Activated T-helper 9 cell treated with anti-CD3 and anti-CD28 coated beads, Interleukin-2, amount 50 U/mL, for 16 hours (primary cell): ENCODE measurements at places on chromosomes 6 and 20.

DNA sequence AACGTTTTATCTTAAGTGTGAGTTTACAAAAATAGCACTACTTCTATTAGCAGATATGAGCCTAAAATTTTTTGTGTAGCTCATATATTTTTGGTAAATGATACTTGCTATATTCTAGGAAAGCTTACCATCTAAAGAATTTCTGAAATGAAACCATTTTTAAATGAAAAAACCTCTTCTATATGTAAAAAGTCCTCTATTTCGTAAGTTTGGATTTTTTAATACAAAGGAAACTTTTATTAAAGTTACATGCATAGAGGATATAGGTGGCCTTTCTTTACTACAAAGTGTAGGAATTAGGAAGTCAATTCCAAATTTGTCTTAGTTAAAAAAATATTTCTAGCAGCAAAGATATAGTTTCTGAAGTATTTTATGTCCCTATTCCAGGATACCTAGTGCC lies 18.8 kb downstream of the EFHC1 start:
- no peak for DNase-seq

DNA sequence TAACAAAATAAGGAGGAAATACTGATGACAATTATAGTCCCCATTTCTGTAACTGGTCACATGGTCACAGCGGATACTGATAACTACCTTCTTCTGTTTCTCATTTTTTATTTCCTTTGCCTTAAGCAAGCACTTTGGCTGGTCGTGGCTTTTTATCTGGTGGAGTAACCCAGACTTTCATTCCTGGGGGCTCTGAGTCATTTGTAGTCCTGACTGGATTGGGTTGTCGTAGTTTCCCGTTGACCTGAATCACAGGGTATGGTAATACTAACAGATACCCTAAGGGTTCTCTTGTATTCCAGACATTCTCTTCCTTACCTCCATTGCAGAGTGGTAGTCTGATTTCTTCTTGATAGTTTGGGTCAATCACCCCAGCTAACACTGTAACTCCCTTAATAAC lies 500.3 kb upstream of the ADGRB3 start:
- DNase-seq, result no peak

- no peak for DNase-seq
Observed at GRCh38 chr6:161547617-161548016, 273.8 kb upstream of the AGPAT4 start.

GRCh38 chr6:134376785-134377184 lies 58.9 kb upstream of the SGK1 start:
- no peak for DNase-seq

- DNase-seq, result no peak
Observed at GRCh38 chr6:128731249-128732165, 151.4 kb upstream of the LAMA2 start.

DNA sequence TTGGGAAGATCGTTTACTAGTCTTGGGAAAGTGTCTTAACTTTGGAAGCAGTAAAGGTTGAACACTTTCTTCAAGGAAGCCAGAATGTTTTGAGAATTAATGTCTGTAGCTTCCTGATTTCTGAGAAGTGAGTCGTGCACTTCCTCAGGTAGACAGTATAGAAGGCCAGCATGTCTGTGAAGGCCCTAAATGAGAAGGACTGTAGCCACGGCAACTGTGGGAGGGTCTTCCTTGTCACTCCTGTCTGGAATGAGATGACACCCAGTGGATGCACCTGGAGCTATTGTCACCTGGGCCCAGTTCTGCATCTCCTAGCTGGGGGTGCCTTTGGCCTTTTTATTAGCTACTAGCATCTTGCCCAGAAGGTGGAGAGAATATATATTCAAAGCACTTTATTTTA lies 8.8 kb downstream of the STX16 start:
- no peak for DNase-seq

DNA sequence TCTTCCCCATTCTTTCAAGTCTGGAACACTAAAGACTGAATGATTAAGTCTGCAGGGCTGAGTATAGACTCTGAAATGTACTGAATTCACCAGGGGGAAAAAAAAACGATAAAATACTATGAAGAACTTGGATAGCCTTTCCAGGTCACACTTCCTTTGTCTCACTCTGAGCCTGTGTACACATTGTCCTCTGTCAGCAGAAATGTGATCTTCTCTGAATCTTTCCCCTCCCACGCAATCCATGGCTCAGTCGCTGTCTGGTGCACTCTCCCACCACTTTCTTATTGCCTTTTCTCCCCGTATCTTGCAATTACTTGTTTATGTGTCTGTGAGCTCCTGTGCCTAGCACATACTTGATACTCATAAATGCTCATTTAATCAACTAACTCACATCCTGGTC lies 212.6 kb upstream of the RSPO3 start:
- no peak for DNase-seq

DNA sequence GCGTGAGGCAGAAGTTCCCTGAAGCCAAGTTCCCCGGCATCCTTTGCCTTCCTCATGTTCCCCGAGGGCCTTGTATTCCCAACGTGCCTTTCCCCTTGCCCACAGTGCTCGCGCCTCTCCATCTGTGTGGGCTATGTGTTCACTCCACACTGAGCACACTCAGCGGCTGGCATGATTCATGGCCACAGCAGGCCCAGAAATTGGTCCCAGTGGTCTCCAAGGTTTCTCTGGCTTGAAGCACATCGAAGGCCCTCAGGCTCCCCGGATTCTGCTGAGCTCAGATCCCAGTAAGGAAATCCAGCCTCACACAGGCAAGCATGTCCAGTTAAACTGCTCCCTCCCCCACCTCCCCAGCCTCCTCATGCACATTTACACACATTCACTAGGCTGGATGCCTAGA lies 123.6 kb downstream of the ISM1 start:
- no peak for DNase-seq

DNA sequence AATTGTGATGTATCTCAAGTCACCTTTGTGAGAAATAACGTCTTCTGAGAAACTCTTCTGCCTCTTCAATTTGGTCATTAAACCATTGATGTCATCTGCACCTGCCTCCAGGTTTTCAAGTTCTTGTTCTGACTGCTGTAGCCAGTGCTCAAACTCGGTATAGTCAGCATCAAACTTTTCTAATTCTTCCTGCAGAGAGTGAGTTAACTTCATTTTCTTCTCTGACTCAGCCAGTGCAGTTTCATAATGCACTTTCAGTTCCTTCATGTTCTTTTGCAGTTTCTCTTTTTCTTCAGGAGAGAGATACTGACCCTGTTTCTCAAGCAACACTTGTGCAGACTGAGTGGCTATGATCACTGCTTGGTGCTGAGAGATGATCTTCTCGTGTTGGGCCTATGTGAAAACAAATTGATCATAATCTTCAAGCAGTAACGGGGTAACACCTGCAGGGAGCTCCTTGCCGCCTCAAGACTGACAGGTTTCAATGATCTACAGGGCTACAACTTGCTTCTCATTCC lies 48.8 kb downstream of the DST start:
- DNase-seq, result no peak

DNA sequence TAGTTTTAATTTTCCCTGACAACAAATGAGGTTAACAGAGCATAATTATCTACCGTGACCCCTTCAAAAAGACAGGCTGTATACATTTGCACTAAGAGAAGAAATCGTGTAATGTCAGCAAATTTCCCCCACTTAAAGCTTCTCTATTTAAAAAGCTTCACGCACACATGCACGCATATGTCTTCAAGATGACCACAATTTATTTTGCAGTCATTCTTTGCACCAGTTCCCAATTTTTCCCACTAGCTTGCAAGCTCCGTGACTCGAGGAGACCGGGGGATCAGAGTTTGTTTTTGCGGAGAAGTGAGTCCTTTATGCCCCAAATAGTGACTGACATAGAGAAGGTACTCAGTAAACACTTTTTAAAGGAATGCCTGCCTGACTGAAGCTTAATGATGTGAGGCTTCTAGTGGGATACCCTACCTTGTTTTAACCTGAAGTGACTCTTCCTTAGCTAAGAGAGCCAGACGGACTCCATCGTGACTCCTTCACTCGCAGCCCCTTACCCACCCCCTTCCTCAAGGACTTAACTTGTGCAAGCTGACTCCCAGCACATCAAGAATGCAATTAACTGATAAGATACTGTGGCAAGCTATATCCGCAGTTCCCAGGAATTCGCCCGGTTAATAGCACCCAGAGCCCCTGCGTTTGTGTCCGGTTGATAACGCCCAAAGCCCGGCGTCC lies 9.3 kb upstream of the NQO2 start:
- no peak for DNase-seq

GRCh38 chr6:126914172-126914571 lies 204.3 kb upstream of the RSPO3 start:
- no peak for DNase-seq

DNA sequence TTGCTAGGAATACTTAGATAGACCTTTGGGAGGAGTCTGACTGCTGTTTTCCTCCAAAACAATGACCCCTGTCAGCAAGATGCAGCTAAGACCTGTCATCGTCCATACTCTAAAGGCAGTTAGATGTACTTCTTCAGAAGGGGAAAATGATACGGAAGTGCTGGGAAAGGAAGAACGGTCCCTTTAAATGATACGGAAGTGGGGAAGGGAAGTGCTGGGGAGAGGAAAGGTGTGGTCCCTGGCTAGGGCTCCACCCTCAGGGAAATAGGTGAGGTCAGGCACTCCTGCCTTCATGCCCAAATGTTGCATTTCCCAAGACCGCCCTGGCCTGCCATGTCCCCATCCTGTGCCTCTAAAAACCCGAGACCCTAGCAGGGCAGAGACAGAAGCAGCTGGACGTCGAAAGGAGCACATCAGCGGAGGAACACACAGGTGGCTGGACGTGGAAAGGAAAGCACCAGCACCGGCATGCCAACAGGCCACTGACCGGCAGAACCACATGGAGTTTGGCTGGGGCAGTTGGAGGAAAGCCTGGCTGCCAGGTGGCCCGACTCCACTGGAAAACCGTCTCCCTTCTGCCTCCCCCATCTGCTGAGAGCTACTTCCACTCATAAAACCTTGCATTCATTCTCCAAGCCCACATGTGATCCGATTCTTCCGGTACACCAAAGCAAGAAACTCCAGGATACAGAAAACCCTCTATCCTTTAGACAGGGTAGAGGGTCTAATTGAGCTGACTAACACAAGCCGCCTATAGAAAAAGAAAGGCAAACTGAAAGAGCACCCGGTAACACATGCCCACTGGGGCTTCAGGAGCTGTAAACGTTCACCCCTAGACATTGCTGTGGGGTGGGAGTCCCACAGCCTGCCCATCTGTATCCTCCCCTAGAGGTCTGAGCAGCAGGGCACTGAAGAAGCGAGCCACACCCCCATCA lies 94.6 kb downstream of the FAXC start:
- no peak for DNase-seq

DNA sequence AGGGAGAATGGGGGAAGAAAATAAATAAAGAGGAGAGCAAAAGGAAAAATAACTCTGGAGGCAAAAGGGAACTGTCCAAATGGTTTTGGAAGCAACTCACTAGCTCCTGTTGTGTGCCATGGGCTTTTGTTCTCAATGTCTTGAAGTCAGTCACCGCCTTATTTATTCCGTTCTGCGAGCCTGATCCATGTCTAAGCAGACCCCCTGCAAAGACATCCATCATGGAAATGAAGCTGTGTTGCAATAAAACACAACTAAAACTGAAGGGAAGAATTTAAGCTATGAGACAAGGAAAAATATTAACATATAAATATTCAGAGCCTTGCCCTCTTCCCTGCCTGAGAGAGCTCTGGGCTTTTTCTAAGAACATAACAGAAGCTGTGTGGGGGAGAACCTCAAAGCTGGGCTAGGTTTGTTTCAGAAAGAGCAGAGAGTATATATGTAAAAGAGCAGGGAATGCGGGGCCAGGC lies 373.2 kb upstream of the CNR1 start:
- no peak for DNase-seq

- no peak for DNase-seq
Observed at GRCh38 chr6:166935353-166935752, 21.0 kb downstream of the RNASET2 start.

DNA sequence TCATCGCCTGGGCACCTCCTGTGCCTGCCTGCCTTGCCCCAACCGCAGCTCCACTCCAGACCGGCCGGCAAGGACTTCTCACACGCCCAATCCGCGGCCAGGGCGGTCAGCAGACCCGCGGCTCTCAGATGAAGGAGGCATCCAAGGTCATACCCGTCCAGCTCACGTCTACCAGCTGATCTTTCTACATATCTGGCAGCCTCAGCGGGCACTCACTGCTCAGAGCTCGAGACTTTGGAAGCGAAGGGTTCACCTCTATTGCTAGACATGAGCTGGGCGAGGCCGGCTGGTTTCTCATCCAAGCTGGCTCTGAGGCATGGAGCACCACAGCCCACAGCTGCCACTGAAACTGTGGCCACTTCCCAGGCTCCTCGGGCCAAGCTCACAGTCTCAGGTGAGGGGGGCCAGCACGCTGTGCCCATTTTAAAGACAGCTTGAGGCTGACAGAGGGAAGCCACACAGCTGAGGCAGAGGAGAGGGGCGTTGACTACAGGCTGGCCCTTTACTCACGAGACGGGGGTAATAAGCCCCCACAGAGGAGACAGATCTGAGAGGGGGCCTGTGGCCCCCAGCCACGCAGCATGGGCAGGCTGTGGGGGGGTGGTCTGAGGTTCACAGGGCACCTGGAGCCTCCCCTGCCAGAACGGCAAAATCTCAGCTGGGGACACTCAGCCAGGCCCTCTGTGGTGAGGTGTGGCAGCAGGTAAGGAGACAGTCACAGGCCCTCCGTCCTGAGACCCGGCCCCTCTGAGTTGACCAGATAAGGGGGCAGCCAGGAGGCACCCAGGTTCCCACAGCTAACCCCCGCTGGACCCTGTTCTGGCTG lies 2.0 kb downstream of the LAMA5 start:
- no peak for DNase-seq

- no peak for DNase-seq
Observed at GRCh38 chr6:157761926-157762325, 61.1 kb upstream of the SNX9 start.

- no peak for DNase-seq
Observed at GRCh38 chr6:158205169-158205944, 37.2 kb downstream of the GTF2H5 start.

DNA sequence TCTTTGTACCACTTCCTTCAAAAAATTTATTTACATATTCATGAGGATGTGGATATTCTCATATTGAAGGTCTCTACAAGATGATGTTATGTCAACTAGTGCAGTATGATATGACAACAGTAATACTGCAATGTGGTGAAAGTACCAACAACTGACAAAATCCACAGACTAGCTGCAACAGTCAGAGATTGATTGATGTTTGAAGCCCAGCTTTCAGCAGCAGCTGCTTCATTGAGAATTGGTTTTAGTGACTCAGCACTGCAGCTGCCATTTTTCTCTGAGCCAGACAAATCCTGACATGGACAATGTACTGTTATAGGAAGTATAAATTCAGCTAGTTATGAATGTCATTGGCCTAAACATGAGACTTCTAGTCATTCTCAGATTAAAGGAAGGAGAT lies 53.8 kb downstream of the PKIB start:
- DNase-seq, result no peak

- DNase-seq, result no peak
Observed at GRCh38 chr6:16494793-16495192, 256.4 kb downstream of the GMPR start.

DNA sequence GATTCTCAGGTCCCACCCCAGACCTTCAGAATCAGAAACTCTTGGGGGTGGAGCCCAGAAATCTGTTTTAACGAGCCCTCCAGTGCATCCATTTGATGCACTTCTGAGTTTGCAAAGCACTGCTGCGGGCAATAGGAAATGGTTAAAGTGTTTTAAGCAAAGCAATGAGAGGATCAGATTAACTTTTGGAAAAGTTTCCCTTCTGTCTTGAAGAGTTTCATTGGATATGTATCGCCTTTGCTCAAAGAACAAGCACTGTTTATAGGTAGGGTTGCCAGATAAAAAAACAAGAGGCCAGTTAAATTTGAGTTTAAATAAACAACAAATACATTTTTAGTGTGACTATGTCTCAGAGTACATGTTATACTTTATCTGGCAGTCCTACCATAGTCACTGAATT lies 226.0 kb downstream of the BMP7 start:
- DNase-seq, result no peak

GRCh38 chr6:41840326-41840725 lies 52.8 kb downstream of the TOMM6 start:
- DNase-seq, result no peak
